ENCODE measurements at places on chromosomes 13 and 19.

- peak; percentile 28 for DNase-seq
These were observed 10.5 kb upstream of the SMG9 start for GRCh38 chr19:43765109-43765876.

- DNase-seq = no peak
These were observed 31.7 kb downstream of the CEACAM1 start for GRCh38 chr19:42496460-42497133.

GRCh38 chr13:100394005-100394695 lies 194.4 kb downstream of the GGACT start:
- DNase-seq = no peak

DNA sequence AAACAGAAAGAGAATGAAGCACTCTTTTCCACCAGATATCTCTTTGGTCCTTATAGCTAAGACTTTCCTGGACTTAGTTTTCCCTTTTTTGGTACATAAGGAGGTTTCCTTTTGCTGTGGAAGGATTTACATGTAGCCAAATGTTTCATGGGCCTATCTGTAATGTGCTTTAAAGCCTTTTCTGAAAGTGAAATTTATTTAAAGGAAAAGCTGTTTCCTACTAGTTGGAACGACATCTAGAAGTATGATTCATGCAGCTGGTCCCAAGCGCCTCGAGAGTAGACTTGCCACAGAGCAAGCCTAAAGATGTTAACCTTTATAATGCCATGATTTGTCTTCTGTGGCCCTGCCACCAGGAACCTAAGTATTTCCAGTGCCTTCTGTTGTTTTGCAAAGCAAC lies 390.3 kb downstream of the DLEU7 start:
- no peak for DNase-seq

GRCh38 chr13:73224703-73225102 lies 165.9 kb downstream of the KLF5 start:
- no peak for DNase-seq

DNA sequence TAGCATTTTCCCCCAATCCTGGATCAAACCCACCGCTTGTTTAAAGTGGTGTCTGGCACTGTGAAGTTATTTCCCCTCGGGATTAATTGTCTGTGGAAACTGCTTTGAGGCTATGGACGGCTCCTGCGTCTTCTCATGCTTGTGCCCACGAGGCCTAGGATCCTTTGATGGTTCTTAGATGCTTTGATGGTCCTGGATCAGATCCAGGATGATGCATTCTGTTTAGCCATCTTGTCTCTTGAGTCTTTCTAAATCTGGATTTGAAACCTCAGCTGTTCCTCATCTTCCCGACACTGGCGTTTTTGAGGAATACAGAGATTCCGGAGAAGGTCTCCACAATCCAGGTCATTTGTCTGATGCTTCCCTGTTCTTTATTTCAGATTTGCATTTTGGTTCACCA lies 36.1 kb upstream of the USP29 start:
- DNase-seq = no peak

GRCh38 chr19:45687599-45687998 lies 4.2 kb downstream of the SNRPD2 start:
- no peak for DNase-seq

DNA sequence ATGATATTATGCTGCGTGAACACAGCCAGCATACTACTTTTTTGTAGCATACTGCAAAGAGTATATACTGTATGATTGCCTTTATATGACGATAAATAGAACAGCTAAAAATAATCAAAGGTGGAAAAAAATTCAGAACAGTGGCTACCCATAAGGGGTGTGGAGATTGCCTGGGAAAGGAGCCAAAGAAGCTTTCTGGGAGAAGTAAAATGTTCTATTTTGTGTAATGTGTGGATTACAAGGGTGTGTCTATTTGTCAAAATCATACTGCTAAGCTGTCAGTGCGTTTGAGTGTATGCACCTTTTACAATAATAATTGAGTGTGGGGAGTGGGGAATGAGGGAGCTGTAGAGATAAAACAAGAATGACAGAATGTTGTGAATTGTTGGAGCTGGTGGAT lies 45.2 kb upstream of the MTIF3 start:
- no peak for DNase-seq

- no peak for DNase-seq
These were observed 46.5 kb upstream of the CLDN10 start for GRCh38 chr13:95505986-95506385.
